ENCODE measurements at places on chromosomes 7 and 10.

GRCh38 chr7:37540917-37541316 lies 92.3 kb upstream of the ELMO1 start:
- no peak for DNase-seq

DNA sequence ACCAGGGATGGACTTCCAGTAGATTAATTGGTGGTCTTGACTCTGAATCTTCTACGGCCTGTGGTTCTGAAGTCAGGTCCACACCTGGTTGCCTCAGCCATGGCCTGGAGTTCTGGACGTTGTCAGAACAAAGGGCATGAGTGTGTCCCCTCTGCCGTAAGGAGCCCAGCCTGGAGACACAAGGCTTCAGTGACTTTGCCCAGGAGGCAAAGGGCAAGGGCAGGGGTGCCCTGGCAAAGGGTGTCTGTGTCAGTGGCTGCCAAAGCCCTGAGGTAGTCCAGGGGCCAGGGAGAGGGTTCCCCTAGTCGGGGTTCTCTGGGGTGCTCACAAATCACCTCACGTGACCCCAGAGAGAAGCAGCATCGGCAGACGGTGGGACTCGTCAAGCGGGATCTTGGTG lies 273.2 kb upstream of the ZNF32 start:
- no peak for DNase-seq

DNA sequence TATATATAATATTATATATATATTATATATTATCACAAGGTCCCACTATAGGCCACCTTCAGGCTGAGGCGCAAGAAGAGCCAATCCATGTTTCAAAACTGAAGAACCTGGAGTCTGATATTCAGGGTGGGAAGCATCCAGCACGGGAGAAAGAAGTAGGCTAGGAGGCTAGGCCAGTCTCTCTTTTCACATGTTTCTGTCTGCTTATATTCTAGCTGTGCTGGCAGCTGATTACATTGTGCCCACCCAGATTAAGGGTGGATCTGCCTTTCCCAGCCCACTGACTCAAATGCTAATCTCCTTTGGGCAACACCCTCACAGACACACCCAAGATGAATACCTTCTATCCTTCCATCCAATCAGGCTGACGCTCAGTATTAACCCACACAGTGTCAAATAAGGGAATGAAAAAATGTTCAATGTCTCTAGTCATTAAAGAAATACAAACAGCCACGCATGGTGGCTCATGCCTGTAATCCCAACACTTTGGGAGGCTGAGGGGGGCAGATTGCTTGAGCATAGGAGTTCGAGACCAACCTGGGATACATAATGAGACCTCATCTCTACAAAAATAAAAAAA lies 135.4 kb upstream of the PCBD1 start:
- DNase-seq, result no peak

GRCh38 chr10:88999625-89000024 lies 9.0 kb downstream of the FAS start:
- DNase-seq, result no peak

- no peak for DNase-seq
Measured at GRCh38 chr10:100725071-100725471, 20.3 kb upstream of the PAX2 start.

- DNase-seq, result no peak
Measured at GRCh38 chr7:2629746-2630681, 1.8 kb upstream of the TTYH3 start.

DNA sequence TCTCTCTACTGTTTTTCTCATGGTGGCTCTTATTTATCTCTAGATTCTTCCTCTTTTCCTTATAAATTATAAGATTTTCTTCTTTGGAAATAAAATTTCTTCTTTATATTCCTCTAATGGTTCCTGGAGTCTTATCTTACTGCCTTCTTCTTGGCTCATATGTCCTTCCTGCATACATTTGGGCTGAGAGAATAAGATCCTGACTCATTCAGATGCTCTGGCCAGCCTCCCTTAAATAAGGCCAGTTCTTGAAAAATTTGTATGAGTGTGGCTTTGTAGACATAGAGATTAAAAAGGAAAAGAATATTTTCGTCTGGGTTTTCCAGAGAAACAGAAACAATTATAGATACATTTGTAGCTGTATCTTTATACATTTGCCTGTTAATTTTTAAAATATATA lies 411.3 kb downstream of the KIF20B start:
- no peak for DNase-seq

GRCh38 chr10:6242089-6242488 lies 39.4 kb downstream of the PFKFB3 start:
- DNase-seq, result no peak

- DNase-seq, result no peak
Measured at GRCh38 chr10:76997631-76998030, 640.0 kb downstream of the KCNMA1 start.

DNA sequence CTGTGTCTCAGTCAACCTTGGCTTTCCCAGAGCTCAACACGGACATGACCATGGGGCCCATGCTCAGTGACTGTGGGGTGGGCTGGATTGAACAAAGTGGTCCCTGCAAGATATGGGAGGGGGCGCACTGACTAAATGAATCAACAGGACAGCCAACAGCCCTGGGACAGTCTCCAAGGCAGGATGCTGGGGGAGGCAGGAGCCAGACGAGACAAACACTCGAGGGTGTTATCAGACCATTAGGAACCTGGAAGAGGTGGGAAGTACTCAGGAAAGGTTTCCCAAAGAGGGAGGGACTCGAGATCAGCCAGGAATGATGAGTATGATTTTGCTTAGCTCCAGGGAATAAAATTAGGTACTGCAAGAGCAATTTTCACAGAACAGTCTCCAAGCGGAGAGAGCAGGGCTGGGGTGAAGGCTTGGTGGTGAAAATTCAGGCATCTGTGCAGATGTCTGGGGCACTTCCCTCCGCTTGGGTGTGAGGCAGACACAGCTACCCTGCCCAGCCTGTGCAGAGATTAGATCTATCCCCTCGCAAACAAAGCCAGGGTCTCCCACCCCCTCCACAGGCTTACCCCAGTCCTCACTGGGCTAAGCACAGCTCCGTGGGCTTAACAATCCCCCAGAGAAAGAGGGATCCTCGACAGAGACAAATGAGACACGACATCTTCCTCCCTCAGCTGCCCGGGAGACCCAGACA lies 261.1 kb upstream of the ZMIZ1 start:
- no peak for DNase-seq
